CD4-positive, alpha-beta T cell (primary cell): ENCODE measurements at places on chromosomes 1 and 21.

GRCh38 chr1:205319081-205320018, 2.2 kb downstream of the NUAK2 start:
- peak; percentile 18 for DNase-seq

GRCh38 chr1:118871582-118872171, 116.5 kb downstream of the TBX15 start:
- no peak for DNase-seq

DNA sequence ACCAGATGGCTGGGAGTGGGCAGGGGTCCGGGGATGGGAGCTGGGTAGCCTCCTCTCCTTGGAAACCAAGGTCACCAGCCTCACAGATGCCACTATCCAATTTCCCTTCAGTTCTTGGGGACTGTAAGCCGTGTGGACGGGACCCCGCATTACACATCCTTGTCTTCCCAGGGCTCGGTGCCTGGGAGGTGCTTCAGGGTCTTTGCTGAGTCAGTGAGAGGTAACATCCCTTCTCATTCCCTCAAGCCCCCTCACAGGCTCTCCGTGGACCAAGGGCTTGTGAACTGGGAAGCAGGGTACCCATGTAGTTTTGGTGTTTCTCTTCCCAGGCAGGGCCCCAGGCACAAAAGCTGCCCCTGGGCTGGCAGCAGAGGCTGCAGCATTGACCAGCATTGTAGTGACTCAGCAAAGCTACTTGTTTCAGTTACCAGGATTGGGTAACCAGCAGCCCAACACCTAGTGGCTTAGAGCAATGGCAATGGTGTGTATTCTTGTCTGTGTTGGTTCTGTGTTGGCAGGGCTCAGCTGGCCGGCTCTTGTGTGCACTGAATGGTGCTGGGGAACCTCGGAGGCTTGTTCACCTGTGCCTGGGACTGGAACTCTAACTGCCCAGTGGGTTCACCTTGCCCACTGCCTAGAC, 24.6 kb upstream of the PCBP3 start:
- no peak for DNase-seq

DNA sequence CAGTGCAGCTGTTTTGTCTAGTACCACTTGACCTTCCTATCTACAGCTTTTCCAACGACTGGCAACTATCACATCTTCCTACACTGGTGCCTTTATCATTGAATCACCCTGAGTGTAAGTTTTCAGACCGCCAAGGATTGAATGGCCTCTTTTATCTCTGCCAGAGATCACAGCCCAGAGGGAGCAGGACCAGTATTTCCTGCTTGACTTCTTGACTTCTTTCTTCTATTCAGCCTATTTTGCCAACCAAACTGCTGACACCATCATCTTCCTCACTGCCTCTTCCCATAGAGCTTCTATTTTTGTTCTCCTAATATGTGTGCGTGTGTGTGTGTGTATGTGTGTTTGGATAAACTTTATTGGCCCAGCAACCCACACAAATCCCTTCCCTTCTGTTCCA, 53.8 kb downstream of the SERBP1 start:
- DNase-seq, result no peak
